ENCODE measurements at places on chromosomes 7 and 10.

GRCh38 chr10:108374991-108375390 is 1210.5 kb upstream of the SORCS1 start:
- DNase-seq: no peak

- no peak for DNase-seq
Measured at GRCh38 chr7:128422842-128423241, 13.1 kb upstream of the IMPDH1 start.

- no peak for DNase-seq
Measured at GRCh38 chr7:25951414-25952260, 200.4 kb upstream of the NFE2L3 start.

DNA sequence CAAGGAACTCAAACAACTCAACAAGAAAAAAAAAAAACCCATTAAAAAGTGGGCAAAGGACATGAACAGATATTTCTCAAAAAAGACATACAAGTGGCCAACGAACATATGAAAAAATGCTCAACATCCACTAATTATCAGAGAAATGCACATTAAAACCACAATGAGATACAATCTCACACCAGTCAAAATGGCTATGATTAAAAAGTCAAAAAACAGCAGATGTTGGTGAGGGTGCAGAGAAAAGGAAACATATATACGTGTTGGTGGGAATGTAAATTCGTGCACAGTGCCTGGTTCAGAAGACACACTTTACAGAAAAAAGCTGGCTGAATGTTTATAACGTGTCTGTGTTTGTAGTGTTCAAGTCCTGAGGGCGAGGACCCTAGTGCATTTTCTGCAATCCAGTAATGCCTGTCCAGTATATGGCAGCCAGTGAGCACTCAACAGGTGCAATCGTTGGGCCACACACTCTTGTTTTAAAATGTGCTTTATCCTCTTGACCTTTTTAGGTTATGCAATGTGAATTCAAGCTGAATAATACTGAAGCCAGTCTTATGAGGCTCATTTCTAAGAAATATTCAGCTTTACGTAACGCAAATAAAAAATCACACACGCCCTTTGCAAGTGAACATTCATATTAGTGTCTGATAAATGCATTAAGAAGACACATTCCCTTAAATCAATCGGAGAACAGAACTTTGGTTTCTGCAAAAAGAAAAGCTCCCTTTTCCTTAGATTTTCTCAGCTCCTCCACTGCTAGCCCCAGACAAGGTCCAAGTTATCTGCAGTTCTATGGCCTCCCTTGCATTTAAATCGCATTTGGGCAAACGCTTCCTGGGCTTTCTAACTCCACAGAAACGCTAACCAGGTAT is 813 bp upstream of the MTURN start:
- no peak for DNase-seq

DNA sequence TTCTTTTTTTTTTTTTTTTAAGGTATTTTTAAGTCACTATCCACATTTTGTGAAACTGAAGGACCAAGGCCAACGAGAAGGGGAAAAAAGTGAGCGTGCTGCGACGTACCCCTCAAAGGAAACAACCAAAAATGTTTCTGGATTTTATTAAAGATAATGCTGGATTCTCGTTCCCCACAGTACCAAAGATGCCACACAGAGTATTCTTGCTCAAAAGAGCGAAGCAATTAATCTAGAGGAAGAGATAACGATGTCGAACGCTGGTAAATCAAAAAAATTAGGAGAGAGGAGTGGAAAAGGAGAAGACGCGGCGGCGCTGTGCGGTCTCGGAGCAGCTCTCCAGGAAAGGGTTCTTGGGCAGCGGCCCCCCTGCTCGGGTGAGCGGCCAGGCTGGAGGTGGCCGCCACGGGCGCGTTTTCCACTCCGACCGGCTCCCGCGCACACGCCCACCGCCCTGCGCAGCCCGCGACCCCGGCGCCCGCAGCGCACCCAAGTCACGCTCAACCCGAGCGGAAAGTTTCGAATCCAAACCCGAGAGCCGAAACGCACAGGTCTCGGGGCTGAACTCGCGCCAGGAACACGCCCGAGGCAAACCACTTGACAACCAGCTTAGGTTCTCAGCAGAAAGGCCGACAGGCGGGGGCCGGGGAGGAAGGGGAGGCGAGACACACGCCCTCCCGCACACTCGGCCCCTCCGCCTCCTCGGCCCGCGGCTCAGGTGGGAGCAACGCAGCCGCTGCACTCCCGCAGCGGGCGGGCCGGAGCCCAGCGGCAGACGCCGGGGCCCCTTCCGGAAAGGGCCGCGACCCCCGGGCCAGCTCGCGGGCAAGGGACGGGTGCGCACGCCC is 989 bp downstream of the SRPK2 start:
- DNase-seq: no peak

- no peak for DNase-seq
Measured at GRCh38 chr10:109386921-109387320, 536.4 kb downstream of the XPNPEP1 start.

GRCh38 chr10:115045499-115045898 is 47.7 kb upstream of the ATRNL1 start:
- DNase-seq: no peak

DNA sequence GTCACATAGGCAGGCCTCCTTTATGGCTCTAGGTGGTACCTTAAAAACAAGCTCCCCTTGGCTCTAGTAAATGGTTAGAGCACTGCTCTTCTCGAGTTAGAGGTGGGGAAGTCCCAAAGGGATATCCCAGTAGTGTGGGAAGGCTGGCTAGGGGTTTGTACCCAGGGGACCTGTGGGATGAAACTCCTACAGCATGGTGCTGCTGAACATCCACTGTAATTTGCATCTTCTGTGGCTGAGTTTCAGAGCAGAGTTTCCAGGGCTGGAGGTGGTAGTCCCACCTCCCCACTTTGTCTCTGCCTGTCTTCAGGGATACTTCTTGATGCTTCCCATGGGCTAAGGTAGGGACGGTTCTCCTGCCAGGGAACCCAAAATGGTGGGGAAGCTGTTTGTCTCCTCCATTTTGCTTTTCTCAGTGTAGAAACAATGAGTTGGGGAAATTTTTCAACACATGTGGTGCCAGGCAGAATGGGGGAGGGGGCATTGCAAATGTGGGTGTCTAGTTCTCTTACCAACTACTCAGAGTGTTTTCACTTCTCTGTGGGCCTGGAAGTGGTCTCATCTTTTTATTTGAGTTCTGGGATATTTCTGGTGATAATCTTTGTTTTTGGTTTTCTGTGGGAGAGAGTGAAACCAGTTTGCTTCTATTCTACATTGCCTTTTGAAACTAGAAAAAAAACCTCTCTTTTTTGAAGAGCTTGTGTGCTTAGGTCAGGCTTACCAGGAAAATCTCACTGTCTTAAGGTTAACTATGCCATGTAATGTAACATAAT is 36.3 kb downstream of the SCART1 start:
- no peak for DNase-seq

DNA sequence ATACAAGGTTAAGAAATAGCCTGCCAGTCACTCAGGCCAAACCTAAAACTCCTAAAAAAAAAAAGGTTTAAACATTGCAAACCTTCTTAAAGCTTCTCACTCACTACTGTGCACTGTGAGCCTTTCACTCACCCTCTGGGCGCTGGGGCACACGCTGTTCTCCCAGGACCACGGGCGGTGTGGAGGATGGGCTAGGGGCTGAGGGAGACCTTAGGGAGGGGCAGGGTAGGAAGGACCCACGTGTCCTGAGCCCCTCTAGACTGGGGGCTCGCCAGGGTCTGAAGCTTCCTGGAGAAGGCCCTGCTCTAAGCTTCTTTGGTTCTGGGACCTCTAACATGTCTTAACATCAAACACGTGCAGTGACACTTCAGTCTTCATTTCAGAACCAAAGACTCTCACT is 569.8 kb downstream of the DNAJB6 start:
- DNase-seq: no peak

DNA sequence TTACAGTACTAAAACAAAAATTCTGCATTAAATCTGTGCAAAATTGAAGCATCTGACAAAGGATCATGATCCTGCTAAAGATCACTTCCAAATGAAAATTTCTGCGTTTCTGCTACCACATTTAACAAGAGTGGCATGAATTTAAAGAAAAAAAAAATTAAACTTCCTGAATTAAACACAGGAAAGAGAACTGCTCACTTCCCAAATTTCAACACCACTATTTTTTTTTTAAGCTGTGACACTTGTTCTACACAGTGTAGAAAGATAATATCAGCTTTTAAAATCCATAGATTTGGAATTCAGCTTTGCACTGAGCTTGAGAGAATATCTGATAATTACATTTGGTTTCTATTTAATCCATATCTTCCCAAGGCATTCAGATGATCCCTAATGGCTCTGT is 73.6 kb downstream of the EPC1 start:
- no peak for DNase-seq

DNA sequence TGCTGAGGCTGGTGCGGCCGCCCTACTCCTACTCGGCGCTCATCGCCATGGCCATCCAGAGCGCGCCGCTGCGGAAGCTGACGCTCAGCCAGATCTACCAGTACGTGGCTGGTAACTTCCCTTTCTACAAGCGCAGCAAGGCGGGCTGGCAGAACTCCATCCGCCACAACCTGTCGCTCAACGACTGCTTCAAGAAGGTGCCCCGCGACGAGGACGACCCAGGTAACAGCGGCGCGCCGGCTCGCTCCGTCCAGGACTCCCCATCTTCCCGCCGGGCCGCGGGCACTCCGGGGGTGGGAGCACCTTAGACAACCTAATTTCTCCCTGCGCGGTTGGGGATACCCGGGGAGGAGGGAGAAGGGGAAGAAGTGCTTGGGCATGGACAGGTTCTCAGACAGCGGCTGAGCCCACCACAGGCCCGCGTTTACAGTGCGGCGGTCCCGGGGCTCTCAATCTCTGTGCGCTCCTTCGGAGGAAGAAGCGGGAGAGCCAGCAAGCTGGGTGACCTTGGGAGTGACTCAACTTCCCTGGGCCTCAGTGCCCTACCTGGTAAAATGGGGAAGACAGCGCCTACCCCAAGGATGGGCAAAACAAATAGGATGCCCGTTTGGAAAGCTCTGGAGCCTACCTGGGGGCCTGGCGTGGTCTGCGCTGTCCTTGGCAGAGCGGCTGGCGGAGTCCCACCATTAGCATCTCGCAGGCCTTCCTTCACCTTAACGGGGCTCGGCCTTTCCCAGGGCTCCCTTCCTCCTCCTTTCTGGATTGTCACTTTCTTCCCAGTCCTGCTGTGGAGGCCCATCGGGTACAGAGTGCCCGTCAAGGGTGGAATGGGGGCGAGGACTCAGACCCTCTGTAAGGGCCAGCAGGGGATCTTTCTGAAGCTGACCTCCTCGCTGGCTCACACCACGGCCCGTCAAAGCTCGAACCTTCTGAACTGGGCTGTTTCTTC is 852 bp downstream of the FOXI2 start:
- no peak for DNase-seq

- DNase-seq: no peak
Measured at GRCh38 chr7:148107443-148108127, 483.0 kb upstream of the C7orf33 start.

DNA sequence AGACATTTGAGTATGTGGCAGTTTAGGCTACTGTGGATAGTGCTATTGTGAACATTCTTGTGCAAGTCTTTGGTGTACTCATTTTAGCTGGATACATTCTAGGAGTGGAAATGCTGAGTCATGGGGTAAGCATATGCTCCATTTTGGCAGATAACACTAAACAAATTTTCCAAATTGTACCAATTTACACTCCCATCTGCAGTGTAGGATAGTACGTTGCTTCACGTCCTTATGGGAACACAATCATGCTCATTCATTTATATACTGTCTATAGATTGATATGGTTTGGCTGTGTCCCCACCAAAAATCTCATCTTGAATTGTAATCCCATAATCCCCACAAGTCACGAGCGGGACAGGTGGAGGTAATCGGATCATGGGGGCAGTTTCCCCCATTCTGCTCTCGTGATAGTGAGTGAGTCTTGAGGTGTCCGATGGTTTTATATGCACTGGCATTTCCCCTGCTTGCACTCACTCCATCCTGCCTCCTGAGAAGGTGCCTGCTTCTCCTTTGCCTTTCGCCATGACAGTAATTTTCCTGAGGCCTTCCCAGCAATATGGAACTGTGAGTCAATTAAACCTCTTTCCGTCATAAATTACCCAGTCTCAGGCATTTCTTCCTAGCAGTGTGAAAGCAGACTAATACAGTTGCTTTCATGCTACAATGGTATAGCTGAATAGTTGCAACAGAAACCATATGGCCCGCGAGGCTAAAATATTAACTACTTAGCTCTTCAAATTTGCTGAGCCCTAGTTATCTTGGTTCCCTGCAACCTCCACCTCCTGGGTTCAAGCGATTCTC is 25.6 kb downstream of the RNF216 start:
- no peak for DNase-seq

GRCh38 chr7:120991161-120991560 is 2.6 kb downstream of the CPED1 start:
- DNase-seq: no peak

- DNase-seq: no peak
Measured at GRCh38 chr7:14899030-14899429, 3.5 kb downstream of the DGKB start.

DNA sequence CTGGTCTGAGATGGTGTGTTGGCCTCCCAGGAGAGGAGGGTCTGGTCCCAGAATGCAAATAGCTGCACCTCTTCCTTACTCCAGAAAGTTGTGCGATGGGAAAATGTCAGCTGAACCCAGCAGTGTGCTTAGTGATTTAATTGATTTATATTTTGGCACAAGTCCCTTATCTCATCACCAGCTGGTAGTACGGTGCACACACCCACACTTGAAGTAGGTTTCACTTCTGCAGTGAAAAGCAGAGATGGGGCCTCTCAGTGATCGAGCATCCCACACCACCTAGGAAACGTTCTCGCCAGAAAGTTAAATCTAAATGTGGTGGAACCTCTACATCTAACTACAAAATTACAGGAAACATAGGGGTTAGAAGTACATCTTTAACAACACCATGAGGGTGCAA is 80.4 kb downstream of the UBE3C start:
- no peak for DNase-seq

GRCh38 chr7:106864298-106865081 is 592 bp upstream of the PIK3CG start:
- no peak for DNase-seq

GRCh38 chr7:21938463-21938862 is 7.2 kb downstream of the CDCA7L start:
- no peak for DNase-seq

DNA sequence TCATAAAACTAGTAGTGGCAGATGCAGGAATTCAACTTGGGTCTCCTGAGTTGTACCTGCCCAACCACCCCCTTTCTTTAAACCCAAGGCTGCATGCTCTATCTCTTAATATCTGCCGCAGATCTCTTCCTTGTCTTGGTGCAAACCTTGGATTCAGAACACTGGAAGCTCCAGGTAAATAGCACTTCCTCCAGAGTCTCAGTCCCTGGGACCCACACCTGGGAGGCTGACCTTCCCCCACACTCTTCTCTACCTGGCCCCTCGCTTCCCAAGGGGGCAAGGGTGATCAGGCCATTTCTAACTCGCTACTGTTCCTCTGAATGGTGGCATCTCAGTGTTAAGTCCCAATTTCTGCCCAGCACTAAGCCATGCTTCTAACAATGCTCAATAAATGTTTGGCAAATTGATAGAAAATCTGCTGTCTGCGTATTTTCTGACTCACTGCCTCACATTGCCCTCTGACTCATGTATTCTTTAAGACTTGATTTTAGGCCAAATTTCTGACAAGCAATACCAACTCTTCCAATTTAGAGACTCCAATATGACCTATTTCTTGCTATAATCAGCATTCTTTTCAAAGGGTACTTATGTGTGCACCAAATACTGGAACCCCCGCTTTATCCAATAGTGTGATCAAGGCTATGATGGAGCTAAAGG is 68.0 kb upstream of the PPP1R3C start:
- no peak for DNase-seq

- no peak for DNase-seq
Measured at GRCh38 chr7:32921896-32922295, 30.3 kb upstream of the KBTBD2 start.

- DNase-seq: peak; percentile 65
Measured at GRCh38 chr7:50615519-50616080, 50.4 kb upstream of the DDC start.

GRCh38 chr7:74269757-74270277 is 15.6 kb upstream of the RFC2 start:
- DNase-seq: no peak

All from vagina (tissue), 2 donors.